DND-41 (cell line): ENCODE measurements at places on chromosomes 2 and 18.
A peak's percentile ranks its signal among the peaks of the same experiment; 100 is the strongest.

DNA sequence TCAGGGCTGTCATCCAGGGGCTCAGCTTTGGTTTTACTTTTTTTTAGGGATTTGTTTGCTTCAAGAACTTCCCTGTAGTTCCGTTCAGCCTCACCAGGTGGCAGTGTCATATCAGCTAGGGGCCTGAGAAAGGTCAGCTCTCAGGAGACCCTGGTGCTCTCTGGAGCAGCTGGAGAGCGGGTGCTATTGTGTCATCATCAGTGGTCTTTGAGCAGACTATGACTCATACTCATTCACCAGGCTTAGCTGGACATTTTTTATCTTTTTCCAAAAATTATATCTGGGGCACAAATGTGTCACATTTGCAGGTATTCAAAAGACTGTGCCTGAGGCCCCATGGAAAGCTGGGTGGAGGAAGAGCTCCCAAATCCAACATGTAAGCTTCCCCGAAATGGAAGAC lies 24.4 kb downstream of the ZNF892 start:
- no peaks in the 10 kb centered on the region for H3K4me1 ChIP-seq
- H3K4me3 ChIP-seq: no peak overlapping the region
- no peaks in the 10 kb centered on the region for H3K36me3 ChIP-seq
- H3K27me3 ChIP-seq: no peaks in the 10 kb centered on the region
- DNase-seq: peak; percentile 70

- DNase-seq: no peak
- H3K4me3 ChIP-seq: no peak overlapping the region
- H3K4me1 ChIP-seq: no peaks in the 10 kb centered on the region
- no peak overlapping the region for H3K27ac ChIP-seq
- no peaks in the 10 kb centered on the region for H3K36me3 ChIP-seq
Measured at GRCh38 chr2:220892018-220892634, 680.0 kb downstream of the EPHA4 start.

DNA sequence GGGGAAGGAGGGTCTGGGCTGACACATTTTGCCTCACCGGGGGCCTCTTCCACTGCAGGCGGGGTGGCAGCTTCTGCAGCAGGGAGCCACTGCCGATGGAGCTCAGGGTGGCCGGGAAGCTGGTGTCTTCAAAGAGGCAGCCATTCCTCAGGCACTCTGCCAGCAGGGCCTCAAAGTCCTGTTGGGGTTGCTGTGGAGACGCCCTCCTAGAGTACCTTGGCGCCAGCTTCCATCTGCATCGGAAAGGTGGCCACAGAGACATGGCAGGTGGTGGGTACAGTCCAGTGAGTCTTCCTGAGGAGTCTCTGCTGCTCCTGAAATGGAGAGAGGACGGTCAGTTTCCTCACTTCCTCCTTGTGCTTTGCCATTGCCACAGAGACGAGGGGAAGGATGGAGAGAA lies 12.1 kb downstream of the CAPN14 start:
- no peak overlapping the region for H3K27ac ChIP-seq
- peaks cover 1% of the 10 kb centered on the region; the same call in 1 of the 2 replicates for H3K36me3 ChIP-seq
- no peaks in the 10 kb centered on the region for H3K4me1 ChIP-seq
- no peak overlapping the region for H3K4me3 ChIP-seq
- H3K27me3 ChIP-seq: no peaks in the 10 kb centered on the region
- DNase-seq: no peak

DNA sequence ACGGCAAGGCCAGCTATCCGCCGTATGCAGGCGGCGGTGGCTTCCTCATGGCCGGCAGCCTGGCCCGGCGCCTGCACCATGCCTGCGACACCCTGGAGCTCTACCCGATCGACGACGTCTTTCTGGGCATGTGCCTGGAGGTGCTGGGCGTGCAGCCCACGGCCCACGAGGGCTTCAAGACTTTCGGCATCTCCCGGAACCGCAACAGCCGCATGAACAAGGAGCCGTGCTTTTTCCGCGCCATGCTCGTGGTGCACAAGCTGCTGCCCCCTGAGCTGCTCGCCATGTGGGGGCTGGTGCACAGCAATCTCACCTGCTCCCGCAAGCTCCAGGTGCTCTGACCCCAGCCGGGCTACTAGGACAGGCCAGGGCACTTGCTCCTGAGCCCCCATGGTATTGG lies 3.1 kb downstream of the B3GNT7 start:
- no peak for DNase-seq
- no peaks in the 10 kb centered on the region for H3K4me1 ChIP-seq
- H3K36me3 ChIP-seq: no peaks in the 10 kb centered on the region

GRCh38 chr2:17107151-17107550 lies 411.1 kb downstream of the RAD51AP2 start:
- H3K4me1 ChIP-seq: no peaks in the 10 kb centered on the region
- no peaks in the 10 kb centered on the region for H3K36me3 ChIP-seq
- DNase-seq: no peak
- H3K27ac ChIP-seq: no peak overlapping the region
- no peak overlapping the region for H3K4me3 ChIP-seq

DNA sequence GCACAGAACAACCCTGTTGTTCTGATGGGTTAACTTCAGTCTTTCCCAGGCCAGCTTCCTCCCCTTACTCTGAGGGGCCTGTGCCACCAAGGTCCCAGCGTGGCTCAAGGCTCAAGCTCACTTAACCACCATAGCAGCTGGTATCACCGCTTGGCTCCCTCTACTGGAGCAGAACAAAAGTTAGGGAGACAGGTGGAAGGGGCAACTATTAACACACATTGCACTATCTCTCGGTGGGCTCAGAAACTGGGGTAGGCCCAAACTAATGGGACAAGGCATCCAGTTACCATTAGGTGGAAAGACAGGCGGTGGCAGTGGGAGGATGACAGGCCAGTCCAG lies 88.7 kb upstream of the ATL2 start:
- H3K4me1 ChIP-seq: no peaks in the 10 kb centered on the region
- no peaks in the 10 kb centered on the region for H3K36me3 ChIP-seq
- no peak overlapping the region for H3K4me3 ChIP-seq
- peak; percentile 9 for DNase-seq
- no peak overlapping the region for H3K27ac ChIP-seq
- H3K27me3 ChIP-seq: no peaks in the 10 kb centered on the region
